Stimulated activated CD4-positive, alpha-beta T cell treated with anti-CD3 and anti-CD28 coated beads, Interleukin-1b, Interleukin-23, amount 100 ng/mL, for 1 hour (primary cell): ENCODE measurements at places on chromosomes 12 and 14.

- no peak for DNase-seq
These were observed 5.7 kb downstream of the PRKAB1 start for GRCh38 chr12:119673634-119674033.

DNA sequence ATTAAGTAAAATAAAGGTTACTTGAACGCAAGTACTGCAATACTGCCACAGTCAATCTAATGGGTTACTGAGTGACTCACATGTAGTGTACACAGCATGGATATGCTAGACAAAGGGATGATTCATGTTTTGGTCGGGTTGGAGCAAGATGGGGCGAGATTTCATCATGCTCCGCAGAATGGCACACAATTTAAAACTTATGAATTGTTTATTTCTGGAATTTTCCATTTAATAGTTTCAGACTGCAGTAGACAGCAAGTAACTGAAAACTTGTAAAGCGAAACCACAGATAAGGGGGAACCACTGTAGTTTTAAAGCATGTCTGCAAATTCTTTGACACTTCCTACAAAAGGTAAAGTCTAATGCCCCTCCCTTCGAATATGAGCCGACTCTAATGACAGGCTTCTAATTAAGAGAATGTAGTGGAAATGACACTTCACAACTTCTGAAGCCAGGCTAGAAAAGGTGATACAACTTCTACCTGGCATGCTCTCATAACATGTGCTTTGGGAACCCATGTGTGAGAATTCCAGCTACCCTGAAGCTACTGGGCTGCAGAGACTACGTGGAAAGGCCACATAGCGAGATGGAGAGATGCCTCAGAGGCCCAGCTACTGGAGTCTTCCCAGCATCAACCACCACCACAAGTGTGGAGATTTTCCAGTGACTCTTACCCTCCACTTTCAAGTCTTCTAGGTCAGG is 13.9 kb upstream of the TCP11L2 start:
- no peak for DNase-seq

DNA sequence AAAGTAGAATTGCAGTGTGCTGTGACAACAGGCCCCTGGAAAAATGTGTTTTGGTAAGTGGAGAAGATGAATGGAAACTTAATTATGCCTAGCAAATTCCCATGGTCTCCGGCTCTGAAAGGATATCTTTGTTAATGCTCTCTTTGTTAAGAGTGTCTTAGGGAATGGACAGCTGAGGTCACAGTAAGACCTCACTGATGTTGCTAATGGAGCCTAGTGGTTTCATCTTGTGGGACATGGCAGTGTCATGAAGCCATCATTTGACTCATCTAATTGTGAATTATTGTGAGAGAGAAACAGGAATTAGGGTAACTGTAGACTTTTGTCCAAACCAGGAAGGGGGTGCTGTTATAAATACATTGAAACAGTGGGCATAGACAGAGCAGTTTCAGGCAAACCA is 330.3 kb downstream of the TMTC2 start:
- DNase-seq: no peak

- no peak for DNase-seq
These were observed 2.3 kb upstream of the GPR162 start for GRCh38 chr12:6819106-6820030.

DNA sequence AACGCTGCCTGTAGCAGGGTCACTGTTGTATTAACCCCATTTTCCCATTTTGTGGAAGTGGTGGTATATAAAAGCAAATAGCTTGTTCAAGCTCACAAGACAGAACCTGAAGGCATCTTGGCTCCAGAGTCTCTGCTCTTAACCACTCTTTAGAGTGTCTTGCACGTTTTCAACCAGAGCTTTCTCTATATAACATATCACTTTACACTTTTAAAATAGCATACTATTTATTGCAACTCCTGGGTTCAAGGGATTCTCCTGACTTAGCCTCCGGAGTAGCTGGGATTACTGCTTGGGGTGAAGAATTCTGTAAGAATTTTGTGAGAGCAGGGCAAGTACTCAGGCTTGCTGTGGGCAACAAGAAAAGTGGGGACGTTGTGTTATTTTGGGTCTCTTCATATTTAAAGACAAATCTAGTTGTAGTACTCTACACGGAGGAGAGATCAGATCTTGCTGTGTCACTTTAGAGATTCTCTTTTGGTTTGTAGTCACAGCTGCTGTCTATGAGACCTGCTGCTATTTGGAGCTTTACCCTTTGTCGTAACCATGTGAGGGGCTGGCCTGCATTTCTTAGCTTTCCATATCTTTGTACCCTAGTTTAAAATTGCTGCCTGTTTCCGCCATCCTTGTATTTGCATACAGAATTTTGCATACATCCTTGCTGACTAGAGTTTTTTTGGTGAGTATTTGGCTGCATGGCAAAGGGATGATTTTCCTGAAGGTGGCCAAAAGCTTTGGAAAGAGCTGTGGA is 40.7 kb downstream of the WDR20 start:
- no peak for DNase-seq

GRCh38 chr12:26031318-26031717 is 72.8 kb downstream of the RASSF8 start:
- DNase-seq: no peak

DNA sequence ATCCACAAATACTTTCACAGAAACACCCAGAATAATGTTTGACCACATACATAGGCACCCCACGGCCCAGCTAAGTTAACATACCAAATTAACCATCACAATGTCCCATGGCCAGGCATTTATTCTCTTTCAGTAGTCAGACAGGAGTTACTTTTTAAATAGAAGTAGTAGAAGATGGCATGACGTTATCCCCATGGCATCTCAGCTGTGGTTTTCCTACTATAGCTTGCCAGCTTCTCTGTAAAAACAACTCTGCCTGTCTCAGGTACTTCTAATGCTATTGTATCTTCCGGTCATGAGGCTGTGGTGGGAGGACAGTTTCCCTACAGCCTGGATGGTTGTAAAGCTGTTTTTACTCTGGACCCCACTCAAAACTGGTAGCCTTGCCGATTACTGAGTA is 19.3 kb downstream of the CTSG start:
- DNase-seq: no peak

DNA sequence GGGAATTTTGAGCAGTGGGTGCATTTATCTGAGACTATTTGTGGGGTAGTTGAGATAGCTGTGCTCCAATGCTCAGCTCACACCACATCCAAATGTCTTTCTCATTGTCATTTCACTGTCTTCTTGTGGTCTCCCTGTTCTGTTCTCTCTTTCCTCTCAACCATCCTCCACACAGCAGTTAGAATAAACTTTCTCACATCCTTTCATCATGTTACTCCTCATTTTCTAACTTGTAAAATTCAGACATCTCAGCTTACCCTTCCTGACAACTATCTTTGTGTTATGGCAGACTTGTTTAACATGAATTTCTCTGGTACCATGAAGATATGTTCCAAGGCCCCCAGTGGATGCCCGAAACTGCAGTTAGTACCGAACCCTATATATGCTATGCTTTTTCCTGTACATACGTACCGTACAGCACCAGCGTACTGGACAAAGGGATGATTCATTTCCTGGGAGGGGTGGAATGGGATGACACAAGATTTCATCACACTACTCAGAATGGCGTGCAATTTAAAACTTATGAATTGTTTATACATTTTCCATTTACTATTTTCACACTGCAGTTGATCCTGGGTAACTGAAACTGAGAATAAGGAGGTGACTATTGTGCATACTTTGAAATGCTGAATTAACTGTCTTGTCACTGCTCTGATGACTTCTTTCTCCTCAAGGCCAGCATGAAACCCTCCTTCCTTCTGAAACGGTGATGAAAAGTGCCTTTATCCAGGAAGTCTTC is 177.1 kb upstream of the SLC38A2 start:
- no peak for DNase-seq

DNA sequence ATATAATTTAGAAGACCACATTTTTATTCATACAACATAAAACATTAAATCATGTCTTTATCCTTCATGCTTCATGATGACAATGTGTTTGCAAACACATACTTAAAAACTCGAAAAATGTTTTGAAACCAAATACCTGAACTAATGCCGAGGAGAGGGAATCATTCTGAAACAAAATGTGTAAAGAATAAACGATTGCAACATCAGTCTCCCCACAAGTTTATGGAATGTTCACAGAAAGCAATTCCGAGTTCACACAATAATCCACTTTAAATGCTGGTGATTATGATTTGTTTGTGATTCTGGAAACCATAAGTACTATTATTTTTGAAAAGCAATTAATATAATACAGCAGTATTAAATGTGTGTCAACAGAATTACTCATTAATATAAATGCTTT is 84.5 kb upstream of the PDZRN4 start:
- DNase-seq: no peak

GRCh38 chr12:27913999-27914614 is 58.4 kb downstream of the PTHLH start:
- DNase-seq: no peak

DNA sequence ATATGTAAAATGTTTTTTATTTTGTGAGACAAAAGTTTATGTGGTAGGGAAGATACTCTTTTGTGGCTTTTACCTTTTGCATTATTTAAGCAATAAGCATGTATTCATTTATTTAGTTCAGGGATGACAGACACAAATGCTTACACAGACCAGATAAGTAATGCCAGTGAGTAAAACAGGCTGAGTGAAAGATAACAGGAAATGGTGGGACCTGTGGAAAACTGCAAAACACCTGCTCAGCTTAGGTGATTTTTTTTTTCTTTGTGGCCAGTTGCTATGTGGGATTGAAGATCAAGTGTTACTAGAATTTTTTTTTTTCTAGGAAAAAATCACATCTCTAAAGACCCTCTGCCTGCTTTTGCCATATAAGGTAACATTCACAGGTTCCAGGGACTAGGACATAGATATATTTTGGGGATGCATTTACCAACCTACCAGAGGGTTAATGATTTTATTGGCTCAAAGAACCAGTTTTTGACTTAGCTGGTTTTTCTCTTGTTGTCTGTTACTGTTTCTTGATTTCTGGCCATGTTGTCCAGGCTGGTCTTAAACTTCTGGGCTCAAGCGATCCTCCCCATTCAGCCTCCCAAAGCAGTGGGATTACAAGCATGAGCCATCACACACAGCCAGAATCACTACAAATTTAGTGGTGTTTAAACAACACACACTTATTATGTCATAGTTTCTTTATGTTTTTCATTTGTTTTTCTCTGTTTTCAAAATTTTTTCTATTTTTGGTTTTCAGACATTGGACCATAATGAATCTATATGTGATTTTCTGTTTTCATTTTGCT is 9.8 kb downstream of the PSMA6 start:
- no peak for DNase-seq

DNA sequence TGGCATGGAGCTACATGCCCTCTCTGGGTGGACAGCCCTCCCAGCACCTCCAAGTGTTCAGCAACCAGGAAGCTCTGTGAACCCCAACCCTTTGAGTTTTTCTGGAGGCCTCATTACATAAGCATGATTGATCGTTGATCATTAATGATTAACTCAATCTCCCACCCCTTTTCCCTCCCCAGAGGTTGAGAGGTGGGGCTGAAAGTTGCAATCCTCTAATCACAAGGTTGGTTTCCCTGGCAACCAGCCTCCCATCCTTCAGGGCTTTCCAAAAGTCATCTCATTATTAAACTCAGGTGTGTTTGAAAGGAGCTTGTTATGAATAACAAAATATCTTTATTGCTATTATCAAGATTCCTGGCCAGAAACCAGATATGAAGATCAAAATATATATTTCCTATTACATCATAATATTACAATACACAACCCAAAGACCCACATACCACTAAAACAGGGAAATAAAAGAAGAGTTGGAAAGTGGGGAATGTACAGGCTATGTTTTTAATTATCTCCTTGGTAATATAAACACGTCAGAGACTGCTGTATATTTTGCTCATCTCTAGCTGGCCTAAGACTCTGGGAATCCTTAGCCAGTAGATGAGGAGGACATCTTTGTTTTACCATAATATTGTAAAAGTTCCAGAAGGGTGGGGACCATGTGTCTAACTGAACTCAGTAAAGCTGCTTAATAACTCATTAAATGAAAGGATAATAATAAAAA is 73.6 kb downstream of the SSPN start:
- no peak for DNase-seq

GRCh38 chr14:68404652-68405183 is 388.1 kb downstream of the ZFP36L1 start:
- no peak for DNase-seq

DNA sequence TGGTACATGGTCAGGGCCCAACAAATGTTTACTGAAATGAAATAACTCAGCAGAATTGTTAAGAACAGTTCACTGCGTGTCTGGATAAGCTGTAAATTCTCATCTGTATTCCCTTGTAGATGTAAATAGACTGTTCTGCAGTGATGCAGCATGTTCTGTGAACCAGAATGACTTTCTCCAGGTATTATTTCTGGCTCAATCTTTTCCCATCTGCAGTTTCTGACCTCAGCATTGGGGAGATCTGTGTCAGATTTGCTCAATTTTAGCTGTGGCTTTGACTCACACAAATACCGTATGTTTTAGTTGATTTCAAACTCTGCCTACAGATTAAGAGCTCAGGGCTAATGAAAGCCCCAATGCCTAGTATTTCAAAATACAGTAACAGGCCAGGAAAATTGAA is 49.2 kb upstream of the DICER1 start:
- DNase-seq: no peak

DNA sequence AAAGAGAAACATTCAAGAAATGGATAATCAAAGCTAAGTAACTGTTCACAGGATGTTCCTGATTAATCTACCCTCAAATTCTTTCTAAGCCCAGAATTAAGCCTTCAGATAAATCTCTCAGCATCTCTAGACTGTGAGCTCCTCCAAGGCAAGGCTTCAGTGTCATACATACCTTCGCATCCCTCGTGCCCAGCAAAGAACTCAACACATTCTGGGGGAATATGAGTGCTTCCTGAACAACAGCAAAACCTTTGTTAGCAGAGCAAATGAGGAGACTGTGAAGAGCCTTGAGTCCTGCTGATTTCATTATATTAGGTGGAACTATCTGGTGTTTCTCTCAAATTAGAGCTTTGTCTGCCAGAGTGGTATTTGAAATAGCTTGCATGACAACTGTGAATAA is 401.8 kb upstream of the TMPO start:
- no peak for DNase-seq

DNA sequence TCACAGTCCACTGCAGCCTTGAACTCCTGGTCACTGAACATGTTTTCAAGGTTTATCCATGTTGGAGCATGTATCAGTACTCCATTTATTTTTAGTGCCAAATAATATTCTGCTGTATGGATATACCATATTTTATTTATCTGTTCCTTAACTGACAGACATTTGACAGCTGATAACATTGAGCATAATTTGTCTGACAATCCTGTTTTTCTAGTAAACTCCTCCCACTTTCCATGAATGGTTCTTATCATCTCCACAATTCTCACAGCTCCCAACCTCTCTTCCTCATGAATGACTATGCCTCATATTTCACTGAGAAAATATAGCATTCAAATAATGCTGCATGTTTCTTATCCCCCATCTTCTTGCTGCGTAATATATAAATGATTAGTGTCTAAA is 33.3 kb downstream of the COCH start:
- no peak for DNase-seq

- no peak for DNase-seq
These were observed 253.7 kb downstream of the SLC6A15 start for GRCh38 chr12:84658877-84659276.

- DNase-seq: no peak
These were observed 17.6 kb upstream of the ZFP36L1 start for GRCh38 chr14:68810173-68811153.

- DNase-seq: no peak
These were observed 6.5 kb downstream of the CEBPE start for GRCh38 chr14:23112359-23113178.
